Stimulated activated CD4-positive, alpha-beta T cell treated with anti-CD3 and anti-CD28 coated beads, Interleukin-2, amount 100 ng/mL, for 24 hours (primary cell): ENCODE measurements at places on chromosomes 16 and 17.

- no peak for DNase-seq
These were observed 15.5 kb upstream of the TVP23A start for GRCh38 chr16:10834130-10834529.

GRCh38 chr17:77282524-77283515 is 142.1 kb downstream of the SEC14L1 start:
- DNase-seq: no peak

GRCh38 chr17:58944166-58944565 is 162.5 kb downstream of the TRIM37 start:
- no peak for DNase-seq

- no peak for DNase-seq
These were observed 5.9 kb downstream of the ZNF207 start for GRCh38 chr17:32355649-32356377.

DNA sequence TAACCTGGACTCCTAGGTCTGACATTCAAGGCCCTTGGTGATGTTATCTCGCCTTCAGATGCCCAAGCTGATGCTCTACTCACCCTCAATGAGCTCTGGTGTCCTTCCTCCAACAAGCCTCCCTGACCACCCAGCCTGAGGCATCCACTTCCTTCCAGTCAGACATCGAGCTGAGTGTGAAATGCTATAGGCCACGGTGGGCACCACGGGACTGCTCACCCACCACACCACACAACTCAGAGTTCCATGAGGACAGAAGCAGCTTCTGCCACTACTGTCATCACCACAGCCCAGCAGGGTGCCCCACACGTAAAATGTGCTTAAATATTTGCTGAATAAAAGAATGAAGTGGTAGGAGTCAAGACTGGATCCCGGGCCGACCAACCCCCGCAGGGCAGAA is 12.0 kb downstream of the CREBBP start:
- no peak for DNase-seq

DNA sequence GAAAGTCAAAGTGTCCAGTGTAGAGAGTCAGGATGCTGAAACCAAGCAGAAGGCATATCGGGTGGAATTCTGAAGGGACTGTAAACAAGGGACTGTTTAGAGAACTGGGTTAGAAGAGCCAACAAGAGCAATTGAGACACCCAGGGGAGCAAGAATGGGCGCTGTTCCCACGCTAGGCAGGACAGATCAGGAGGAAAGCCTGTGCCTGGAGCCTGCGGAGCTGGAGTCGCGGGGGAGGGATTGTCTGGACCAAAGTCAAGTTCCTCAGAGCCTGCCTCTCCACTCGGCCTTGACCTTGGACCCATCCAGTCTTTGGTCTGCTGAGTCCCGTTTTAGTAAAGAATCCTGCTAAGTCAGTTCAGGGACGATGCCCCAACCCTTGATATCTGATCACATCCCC is 14.7 kb upstream of the KLHL36 start:
- no peak for DNase-seq

DNA sequence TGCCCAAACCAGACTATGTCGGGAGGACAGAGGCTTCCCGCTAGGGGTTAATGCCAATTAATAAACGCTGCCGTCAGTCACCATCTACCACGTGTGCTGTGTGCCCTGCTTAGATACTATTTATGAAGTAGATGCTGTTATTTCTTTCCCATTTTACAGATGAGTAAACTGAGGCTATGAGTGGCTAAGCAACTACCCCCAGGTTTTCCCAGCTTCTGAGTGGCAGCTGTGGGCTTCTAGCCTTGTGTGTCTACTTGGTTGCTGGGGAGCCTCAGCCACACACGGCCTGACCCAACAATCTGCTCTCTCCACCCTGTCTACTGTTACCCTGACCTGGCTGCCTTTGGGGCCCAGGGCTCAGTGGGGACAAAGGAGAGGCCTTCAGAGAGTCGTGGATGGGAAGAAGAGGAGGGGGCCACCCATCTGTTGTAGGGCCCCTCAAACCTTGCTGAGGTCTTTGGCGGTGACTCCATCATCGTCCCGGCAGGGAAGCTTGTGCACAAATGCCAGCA is 7.1 kb downstream of the GIT1 start:
- DNase-seq: no peak

- no peak for DNase-seq
These were observed 438.8 kb downstream of the PMP22 start for GRCh38 chr17:14826358-14826757.

DNA sequence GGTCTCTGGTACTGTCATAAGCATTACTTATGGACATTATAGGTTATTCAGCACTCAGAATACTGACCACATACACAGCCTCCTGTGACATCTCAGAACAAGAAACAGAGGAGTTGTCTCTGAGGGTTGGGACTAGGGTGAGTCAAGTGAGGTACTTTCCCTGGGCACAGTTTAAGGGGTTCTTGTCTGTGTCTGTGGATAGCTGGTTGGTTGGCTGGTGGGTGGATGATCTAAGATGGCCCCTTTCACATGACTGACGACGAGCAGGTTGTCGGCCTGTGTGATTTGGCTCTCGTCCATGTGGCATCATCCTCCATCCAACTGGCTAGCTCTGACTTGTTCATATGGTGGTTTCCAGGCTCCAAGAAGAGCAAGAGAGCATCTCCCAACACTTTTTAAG is 163.9 kb downstream of the PRKCB start:
- DNase-seq: peak; percentile 68

GRCh38 chr16:74844041-74844980 is 69.7 kb upstream of the FA2H start:
- DNase-seq: no peak
